Activated CD4-positive, alpha-beta T cell treated with anti-CD3 and anti-CD28 coated beads, Interleukin-2, amount 50 U/mL, for 48 hours (primary cell): ENCODE measurements at places on chromosomes 1 and 21.
A peak's percentile ranks its signal among the peaks of the same experiment; 100 is the strongest.

GRCh38 chr1:40314721-40315238, 2.3 kb downstream of the COL9A2 start:
- DNase-seq: no peak

- peak; percentile 88 for DNase-seq
Measured at GRCh38 chr1:11907275-11908094, 18.7 kb downstream of the KIAA2013 start.

DNA sequence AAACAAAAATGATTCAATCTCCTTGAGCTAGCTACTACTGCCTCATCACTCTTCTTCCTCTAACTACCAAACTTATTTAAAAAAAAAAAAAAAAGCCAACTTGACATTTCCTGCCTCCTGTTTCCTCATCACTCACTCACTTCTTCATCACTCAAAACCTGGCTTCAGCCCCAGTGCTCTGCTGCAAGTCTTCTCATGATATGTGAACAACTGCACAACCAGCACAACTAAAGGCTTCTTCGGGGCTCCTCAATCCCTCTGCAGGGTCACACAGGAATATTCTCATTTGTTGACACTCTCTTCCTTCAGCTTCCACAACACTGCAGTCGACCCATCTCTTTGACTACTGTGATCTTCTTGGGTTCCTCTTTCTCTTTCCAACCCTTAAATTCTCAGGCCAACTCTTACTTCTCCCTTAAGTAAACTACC, 7.6 kb downstream of the MTF1 start:
- no peak for DNase-seq

- DNase-seq: no peak
Measured at GRCh38 chr21:43818685-43819084, 29.3 kb downstream of the RRP1 start.
